Stimulated activated CD4-positive, alpha-beta T cell treated with anti-CD3 and anti-CD28 coated beads, TNF-alpha, amount 100 ng/mL, for 1 hour (primary cell): ENCODE measurements at places on chromosomes 16 and 17.
A peak's percentile ranks its signal among the peaks of the same experiment; 100 is the strongest.

GRCh38 chr16:23354246-23354645 is 52.1 kb downstream of the SCNN1B start:
- no peak for DNase-seq

DNA sequence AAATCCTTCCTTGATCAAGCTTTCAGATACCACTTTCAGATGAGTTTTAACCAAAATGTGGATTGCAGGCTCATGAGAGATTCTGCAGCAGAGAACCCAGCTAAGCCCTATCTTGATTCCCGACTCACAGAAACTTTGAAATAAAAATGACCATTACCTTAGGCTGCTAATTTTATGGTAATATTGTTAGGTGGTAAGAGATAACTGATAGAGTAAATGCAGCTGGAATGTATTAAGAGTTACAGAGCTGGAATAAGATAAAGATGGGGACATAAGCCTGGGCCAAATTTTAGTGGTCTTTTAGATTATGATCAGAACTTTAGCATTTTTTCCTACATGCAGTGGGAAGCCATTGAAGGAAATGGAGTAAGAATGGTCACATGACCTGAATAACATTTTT is 1074.0 kb downstream of the CDH11 start:
- DNase-seq, result no peak

- DNase-seq, result no peak
These were observed 6.3 kb upstream of the APRT start for GRCh38 chr16:88817785-88818574.

DNA sequence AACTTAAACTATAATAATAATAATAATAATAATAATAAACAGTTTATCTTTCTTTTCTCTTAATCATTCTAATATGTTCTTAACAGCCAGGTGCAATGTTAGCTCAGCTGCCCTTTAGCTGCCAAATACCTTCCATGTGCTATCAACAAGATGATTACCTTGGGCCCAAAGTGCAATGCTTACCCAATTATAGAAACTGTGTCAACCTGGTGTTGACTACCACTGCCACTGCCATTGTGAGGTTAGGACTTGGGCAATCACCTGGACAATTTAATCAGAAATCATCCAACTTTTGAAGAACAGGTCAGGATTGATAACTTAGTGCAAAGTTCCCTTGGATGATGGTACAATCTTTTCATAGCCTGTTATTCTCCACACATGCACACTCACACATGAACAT is 371.8 kb upstream of the SALL1 start:
- no peak for DNase-seq

GRCh38 chr17:74981979-74982662 is 5.3 kb upstream of the CDR2L start:
- DNase-seq, result peak; percentile 55

- no peak for DNase-seq
These were observed 10.0 kb upstream of the ABCA3 start for GRCh38 chr16:2350500-2350899.

DNA sequence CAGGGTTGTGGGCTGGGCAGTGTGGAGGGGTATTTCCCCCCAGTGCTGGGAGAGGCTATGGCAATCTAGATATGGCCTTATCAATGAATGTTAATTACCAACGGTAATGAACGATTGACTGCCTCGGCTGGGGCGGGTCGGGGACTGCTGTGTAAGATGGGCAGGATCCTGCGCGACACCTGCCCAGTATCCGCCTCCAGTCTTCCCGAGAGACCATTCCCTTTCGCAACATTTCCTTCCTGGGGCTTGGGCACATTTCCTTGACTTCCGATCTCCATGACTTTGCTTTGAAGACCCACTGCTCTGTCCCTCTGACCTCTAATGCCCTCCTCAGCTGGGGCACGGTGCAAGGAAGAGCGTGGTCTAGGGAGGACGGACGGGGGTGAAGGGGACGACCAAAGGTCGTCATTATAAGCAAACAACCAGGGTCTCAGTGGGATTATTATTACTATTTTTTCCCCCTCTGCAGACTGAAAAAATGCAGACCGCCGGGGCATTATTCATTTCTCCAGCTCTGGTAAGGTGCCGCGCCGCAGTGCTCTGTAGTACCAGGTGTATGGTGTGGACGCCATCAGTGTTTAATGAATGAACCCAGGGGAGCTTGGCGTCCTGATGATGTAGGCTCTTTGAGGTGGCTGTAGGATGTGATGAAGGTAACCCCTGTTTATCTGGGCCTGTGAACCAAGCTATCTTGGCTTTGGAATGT is 506 bp downstream of the ATP5MC1 start:
- DNase-seq, result no peak

DNA sequence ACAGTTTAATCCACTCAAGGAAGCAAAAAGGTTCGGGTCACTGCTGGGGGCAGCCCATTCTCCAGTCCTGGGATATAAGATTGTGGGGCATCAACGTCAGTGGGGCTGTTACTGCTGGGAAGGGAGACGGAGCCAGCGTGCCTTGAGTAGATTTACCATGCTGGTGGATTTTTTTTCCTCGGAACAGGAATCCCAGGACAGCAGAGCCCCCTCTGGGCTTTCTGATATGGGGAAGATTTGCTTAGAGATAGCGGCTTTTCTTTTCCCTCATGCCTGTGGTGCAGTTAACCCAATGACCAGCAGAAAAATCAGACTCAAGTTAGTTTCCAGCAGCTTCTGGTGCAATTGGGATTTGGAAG is 35.4 kb downstream of the WSCD1 start:
- no peak for DNase-seq

GRCh38 chr17:62700964-62701705 is 73.7 kb downstream of the MRC2 start:
- no peak for DNase-seq

GRCh38 chr17:31743797-31744196 is 115.2 kb downstream of the COPRS start:
- DNase-seq, result no peak

GRCh38 chr17:66637491-66637890 is 197.4 kb upstream of the CACNG5 start:
- no peak for DNase-seq

GRCh38 chr16:89917773-89918452 is 749 bp upstream of the MC1R start:
- DNase-seq, result peak; percentile 49

DNA sequence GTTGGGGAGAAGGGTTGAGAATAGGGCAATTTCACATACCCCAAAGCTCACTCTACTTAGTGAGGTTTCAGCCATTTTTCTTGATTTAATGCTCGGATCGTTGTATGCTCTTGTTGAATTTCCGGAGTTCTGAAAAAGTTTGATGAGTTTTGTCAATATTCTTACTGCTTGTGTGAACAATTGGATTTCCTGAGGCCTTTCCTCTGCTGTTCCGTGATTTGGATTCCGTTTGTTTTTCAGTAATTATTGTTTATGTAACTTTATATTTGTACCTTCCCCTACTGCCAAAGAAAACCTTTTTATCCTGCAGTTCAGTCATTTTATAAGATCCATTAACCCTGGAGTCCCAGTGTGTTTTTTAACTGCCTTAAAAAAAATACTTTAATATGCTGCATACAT is 62.9 kb downstream of the PHKB start:
- DNase-seq, result no peak

- no peak for DNase-seq
These were observed 45.2 kb downstream of the RNF112 start for GRCh38 chr17:19456016-19456927.

DNA sequence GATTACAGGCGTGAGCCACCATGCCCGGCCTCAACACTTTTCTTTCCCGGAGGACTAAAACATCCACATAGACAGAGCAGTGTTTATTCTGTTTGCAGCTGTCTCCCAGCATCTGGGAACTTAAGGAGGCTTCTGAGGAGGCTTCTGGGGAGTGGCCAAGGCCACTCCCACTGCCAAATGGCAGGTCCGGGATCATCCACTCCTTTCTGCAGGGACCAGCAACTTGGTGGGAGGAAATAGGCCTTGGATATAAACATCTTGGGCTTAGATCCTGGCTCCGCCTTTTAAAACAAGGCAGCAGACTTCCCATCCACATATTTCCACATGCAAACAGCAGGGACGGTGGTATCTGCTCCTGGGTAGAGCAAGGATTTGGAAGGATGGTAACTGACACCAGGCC is 14.1 kb upstream of the SPATA32 start:
- DNase-seq, result no peak

- DNase-seq, result no peak
These were observed 626.1 kb downstream of the TMEM114 start for GRCh38 chr16:7964167-7964566.

GRCh38 chr17:31156326-31156725 is 61.5 kb downstream of the NF1 start:
- no peak for DNase-seq

GRCh38 chr16:20202747-20203146 is 124.6 kb downstream of the GP2 start:
- no peak for DNase-seq

DNA sequence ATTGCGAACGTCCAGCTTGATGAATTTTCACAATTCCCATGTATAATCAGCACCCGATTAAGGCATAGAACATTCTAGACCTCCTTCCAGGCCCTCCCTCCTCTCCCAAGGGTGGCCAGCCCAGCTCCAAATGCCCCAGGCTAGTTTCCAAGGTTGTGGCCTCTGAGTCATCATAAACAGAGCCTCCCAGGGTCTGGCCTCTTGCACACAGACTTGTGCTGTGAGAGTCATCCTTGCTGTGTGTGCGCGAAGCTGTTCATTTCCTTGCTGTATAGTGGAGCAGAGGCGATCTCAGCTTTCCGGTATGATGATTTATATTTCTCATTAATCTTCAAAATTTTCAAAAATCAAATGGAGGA is 20.5 kb upstream of the JPH3 start:
- no peak for DNase-seq

- no peak for DNase-seq
These were observed 12.8 kb upstream of the GFAP start for GRCh38 chr17:44928136-44928535.

- no peak for DNase-seq
These were observed 10.0 kb downstream of the SLC38A8 start for GRCh38 chr16:84032458-84033178.

DNA sequence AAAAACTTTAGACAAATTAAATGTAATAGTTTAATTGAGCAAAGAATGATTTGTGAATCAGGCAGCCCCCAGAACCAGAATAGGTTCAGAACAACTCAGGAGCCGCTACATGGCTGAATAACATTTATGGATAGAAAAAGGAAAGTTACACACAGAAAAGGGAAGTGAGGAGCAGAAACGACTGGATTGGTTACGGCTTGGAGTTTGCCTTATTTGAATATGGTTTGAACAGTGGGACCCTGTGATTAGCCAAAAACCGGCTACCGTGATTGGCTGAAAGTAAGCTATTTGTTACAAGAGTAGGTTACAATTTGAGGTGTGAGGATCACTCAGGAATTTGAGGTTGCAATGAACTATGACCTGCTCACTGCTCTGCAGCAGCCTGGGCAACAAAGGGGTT is 1139.8 kb downstream of the CDH11 start:
- no peak for DNase-seq

- DNase-seq, result no peak
These were observed 40.3 kb downstream of the HOXB1 start for GRCh38 chr17:48490451-48490892.

GRCh38 chr16:30053376-30054015 is 12.1 kb upstream of the ALDOA start:
- DNase-seq, result no peak

- no peak for DNase-seq
These were observed 1.6 kb downstream of the SPATA32 start for GRCh38 chr17:45260204-45260783.

- DNase-seq, result no peak
These were observed 73.1 kb upstream of the CDC42EP4 start for GRCh38 chr17:73384926-73385325.

DNA sequence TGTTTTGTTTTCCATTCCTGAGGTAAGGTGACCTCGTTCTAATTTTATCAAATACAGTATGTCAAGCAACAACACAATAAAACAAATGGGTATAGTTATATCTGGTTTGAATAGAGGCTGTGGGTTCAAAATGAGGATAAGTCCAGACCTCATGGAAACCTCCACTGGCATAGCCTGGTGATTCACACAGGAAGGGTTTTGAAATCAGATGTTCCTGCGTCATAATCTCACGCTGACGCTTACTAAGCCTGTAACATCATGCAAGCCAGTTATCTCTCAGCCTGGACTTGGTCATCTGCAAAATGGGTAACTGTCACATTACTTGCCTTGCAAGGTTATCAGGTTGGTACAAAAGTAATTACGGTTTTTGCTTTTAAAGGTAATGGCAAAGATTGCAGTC is 1056.3 kb upstream of the EEF2KMT start:
- no peak for DNase-seq

- no peak for DNase-seq
These were observed 27.0 kb downstream of the LGALS3BP start for GRCh38 chr17:78952706-78953105.

DNA sequence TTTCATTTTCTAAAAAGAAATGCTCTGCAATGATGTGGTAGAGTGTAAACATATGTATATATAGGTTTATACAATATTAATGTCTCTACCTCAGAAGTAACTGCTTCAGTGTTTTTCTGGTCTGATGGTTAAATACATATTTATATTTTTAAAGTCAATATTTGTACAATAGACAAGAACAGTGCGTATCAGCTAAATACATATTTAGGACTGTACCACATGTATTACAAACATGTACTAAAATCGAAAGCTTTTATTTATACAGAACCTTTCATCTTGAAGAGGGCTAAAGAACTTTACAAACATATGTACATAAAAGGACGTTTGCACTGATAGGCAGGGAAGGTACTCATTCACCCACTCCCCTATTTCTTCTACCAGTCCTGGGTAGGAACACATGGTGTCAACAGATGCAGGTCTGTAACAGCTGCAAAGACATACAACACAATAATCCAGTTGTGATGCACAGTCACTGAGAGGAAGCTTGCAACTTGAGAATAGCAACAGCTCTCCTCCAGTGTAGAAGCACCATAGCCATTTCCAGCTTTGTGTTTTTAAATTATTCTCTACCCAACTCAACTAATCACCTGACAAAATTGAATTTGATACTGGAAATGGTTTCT is 206.9 kb upstream of the C17orf78 start:
- no peak for DNase-seq

DNA sequence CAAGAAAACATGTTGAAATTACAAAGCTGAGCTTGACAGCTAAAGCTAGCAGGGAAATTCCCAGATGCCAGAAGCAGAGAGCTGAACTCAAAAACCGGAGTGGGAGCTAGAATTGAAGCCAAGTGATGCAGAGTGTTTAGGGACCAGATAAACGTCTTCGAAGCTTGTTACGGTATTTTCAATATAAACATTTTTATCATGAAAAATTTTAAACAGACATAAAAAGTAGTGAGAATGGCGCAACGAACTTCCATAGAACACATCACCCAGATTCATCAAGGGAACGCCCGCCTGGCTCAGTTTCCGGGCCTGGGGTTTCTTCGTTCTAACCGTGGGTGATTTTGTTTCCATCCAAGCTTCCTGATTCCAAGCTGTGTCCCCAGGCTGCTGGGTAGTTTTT is 18.1 kb downstream of the SPNS2 start:
- DNase-seq, result no peak

GRCh38 chr17:3924512-3925350 is 8.5 kb upstream of the P2RX1 start:
- no peak for DNase-seq
